ENCODE measurements at places on chromosomes 1 and 21. TPM values are rescaled to one million over a fixed set of nuclear protein-coding genes. Genes with fewer than 3 reads are reported as not detected.
A peak's percentile ranks its signal among the peaks of the same experiment; 100 is the strongest.

GRCh38 chr1:232687304-232687703, 57.4 kb upstream of the SIPA1L2 start:
- DNase-seq, result no peak

- DNase-seq, result peak; percentile 78
Observed at GRCh38 chr1:59046730-59047157, 250.2 kb upstream of the FGGY start.

GRCh38 chr1:57309630-57310029, 114.2 kb downstream of the DAB1 start:
- DNase-seq, result no peak

PDC gene
- total RNA-seq, result not detected

SYT6 gene
- not detected for total RNA-seq

OR2T33 gene
- not detected for total RNA-seq

- DNase-seq, result no peak
Observed at GRCh38 chr1:107003972-107004371, 52.5 kb upstream of the PRMT6 start.

DNA sequence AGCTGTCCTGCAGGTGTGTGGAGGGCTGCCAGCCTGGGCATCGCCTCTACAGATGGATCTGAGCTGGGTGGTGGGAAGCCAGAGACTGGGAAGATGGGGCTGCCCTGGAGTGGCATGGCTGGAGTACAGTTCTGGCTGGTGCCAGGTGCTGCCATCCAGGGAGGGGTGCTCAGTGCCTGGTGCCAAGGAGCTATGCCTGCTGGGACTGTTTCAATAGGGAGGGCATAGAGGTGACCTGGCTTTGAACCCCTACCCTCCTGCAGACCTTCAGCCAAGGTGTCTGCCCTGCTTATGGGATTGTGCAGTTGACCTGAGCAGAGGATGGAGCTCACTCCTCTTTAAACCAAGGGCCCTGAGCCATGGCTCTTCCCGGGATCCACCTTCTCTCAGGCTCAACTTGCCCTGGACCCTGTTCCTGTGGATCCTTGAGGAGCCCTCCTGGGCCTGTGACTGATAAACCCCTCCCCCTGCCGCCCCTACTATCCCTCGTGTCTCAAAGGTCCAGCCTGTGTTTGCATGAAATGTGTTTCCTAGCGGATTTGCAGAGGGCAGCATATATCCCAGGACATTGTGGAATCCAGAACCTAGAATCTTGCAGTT, 48.7 kb downstream of the PTPRU start:
- DNase-seq, result no peak

- DNase-seq, result no peak
Observed at GRCh38 chr1:215776336-215776735, 209.2 kb downstream of the KCTD3 start.

DNA sequence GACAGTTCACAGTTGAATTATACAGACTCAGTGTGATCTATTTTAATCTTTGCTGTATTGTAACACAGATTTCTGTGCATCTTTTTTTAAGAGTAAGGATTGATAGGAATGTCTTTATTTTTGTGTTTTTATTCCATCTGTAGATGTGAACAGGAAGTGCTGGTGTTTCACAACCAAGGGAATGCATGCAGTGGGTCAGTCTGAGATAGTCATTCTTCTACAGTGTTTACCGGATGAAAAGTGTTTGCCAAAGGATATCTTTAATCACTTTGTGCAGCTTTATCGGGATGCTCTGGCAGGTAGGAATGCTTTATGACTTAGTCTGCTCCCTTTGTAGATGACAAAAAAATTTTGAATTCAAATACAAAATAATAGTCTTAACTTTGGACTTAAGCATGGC, 84.5 kb downstream of the CC2D1B start:
- no peak for DNase-seq

BNIPL gene
- 1.0 TPM for total RNA-seq

Data from activated CD8-positive, alpha-beta memory T cell treated with anti-CD3 and anti-CD28 coated beads, Interleukin-2, amount 10 ng/mL, durations not matched to agents 7 days and 5 days (primary cell).